CD8-positive, alpha-beta T cell (primary cell): ENCODE measurements at places on chromosomes 12 and 14.

- DNase-seq: no peak
Measured at GRCh38 chr12:124517260-124518050, 50.0 kb downstream of the NCOR2 start.

- DNase-seq: no peak
Measured at GRCh38 chr14:55533960-55534359, 46.0 kb upstream of the KTN1 start.

- DNase-seq: no peak
Measured at GRCh38 chr14:35986219-35986573, 160.1 kb downstream of the BRMS1L start.

DNA sequence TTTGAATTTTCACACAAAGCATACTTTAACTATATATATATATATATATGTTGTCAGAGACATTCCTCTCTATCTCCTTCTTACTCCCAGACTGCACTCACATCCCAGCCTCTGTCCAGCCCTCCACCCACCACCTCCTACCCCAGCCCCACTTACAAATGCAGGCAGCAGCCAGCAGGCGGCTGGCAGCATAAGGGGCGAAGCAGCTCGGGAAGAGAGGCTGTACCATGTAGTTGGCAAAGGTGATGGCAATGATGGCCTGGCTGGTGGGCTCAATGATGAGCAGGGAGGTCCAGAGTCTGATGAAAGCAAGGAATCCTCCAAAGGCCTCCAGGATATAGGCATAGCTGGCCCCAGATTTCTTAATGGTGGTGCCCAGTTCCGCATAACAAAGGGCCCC is 2.5 kb downstream of the SLC7A7 start:
- DNase-seq: no peak

GRCh38 chr14:61202124-61202523 is 79.0 kb downstream of the TMEM30B start:
- no peak for DNase-seq

- no peak for DNase-seq
Measured at GRCh38 chr14:32129124-32129523, 52.0 kb downstream of the ARHGAP5 start.

DNA sequence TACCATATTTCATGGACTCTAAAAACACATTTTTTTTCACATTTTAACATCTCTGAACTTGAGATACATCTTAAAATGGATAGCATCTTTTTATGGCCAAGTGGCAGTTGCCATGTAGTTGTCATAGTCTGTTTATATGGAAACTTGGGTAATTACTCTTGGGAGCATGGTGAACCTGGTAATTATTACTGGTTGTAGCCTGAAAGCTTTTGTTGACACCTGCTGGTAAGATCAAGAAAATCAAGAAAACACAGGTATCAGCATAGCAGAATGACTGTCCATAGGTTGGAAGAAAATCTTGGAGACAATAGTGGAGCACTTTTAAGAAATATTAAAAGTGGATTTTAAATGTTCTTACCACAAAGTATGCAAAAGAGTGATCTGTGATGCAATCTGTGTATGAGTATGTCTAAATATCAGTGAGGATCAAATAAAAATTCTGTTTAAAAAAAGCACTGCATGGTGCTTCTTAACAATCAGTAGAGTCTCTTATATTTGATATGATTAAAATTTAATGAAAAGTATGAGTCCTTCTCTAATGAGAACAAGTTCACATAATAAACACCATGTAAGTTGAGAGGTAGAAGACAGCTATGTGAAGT is 44.2 kb downstream of the TTC8 start:
- DNase-seq: peak; percentile 36

GRCh38 chr12:130490674-130491073 is 153.0 kb downstream of the PIWIL1 start:
- DNase-seq: no peak

GRCh38 chr12:104671409-104672095 is 214.8 kb downstream of the CHST11 start:
- peak; percentile 58 for DNase-seq

GRCh38 chr14:71454513-71455332 is 477.5 kb upstream of the RGS6 start:
- no peak for DNase-seq

DNA sequence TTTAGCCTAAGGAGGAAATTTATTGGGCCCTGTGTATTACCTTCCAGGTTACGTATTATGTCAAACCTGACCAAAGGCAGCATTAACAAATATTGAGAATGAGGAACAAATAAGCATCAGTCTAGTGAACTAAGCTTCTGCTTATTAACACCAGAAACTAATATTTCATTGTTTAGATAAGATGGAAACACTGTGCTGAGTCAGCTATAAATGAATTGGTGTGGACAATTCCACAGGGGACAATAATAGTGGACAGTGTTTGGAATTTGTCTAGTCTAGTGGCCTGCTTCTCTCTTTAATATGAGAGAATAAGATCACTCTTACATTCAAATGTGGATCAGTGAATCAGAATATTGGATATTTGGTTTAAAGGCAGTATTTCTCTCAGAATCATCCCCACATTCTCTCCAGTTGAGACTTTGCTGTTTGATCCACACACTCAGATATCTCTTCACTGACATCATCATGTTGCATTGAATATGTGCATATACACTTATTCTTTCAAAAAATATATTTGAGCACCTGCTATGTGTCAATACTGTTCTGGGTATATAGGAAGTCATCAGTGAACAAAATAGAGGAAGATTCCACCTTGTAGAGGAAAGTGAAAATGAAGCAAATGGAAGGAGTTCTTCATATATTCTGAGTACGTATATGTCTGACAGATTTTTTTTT is 136.3 kb downstream of the DIO2 start:
- no peak for DNase-seq

- DNase-seq: peak; percentile 39
Measured at GRCh38 chr14:92585981-92586937, 72.7 kb downstream of the RIN3 start.

DNA sequence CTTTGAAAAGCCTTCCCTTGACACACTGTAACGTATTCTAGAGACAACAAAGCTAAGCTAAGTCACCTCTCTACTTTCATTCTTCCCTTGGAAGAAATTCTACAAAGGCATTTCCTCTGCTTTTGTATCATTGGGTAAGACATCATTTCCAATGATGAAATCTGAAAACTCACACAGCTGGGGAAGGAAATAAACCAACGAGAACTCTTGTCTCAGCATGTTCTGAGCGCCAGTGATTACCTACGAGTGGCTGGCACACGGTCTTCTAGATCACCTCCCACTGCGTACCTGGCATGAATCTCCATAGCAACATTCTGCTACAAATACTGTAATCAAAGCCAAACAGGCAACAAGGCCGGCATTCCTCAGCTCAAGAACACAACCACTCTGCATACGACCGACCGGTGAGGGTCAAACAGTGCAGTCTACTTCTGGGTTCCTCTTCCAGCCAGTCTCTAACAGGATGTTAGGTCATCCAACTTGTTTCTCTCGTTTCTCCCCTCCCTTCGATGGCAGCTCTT is 7.6 kb downstream of the VPS37B start:
- DNase-seq: peak; percentile 78

- DNase-seq: no peak
Measured at GRCh38 chr12:632102-632696, 31.0 kb downstream of the NINJ2 start.

GRCh38 chr12:56257491-56258067 is 605 bp downstream of the ANKRD52 start:
- no peak for DNase-seq

DNA sequence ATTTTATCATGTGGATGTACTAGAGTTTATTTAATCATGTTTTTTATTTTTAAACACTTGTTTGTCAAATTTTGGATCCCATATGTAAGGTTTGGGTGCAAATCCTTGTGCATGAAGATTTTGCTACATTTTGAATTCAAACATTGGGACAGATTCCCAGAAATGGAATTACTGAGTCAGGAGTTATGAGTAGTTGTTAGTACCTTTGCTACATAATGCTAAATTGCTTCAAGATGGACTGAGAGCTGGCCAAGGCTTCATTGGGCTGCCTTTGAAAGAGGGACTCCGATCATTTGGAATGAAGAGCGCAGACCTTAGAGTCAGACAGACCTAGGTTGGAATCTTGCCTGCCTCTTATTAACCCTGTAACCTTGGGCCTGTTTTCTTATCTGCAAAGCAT is 154.9 kb upstream of the PWP1 start:
- DNase-seq: no peak

GRCh38 chr14:49702725-49703124 is 9.8 kb downstream of the KLHDC1 start:
- no peak for DNase-seq

GRCh38 chr12:14284184-14284722 is 81.2 kb upstream of the ATF7IP start:
- no peak for DNase-seq

GRCh38 chr14:30160608-30161007 is 233.0 kb upstream of the PRKD1 start:
- DNase-seq: no peak

GRCh38 chr12:120651821-120652220 is 11.4 kb downstream of the CABP1 start:
- no peak for DNase-seq

GRCh38 chr12:101772012-101772775 is 32.9 kb upstream of the SYCP3 start:
- no peak for DNase-seq

GRCh38 chr12:8698879-8699278 is 1.1 kb downstream of the RIMKLB start:
- DNase-seq: no peak

DNA sequence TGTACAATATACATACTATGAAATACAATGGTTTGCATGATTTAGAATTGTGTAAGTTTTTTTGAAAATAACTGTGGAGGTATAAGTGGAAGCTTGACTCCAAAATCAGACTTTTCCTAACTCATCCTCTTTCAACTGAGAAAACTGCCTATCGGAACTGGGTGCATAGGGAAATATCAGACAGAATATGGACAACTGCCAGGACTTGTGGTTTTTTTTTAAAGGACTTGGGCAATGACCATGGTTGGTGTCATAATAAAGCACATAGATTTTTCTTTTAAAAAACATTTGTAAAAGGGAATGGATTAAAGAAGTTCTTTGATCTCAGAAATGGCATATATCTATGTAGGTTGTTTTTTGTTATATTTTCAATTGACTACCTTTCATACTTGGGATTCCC is 53.3 kb upstream of the LRRK2 start:
- DNase-seq: no peak

GRCh38 chr12:108822497-108823205 is 34.7 kb downstream of the SSH1 start:
- DNase-seq: no peak

DNA sequence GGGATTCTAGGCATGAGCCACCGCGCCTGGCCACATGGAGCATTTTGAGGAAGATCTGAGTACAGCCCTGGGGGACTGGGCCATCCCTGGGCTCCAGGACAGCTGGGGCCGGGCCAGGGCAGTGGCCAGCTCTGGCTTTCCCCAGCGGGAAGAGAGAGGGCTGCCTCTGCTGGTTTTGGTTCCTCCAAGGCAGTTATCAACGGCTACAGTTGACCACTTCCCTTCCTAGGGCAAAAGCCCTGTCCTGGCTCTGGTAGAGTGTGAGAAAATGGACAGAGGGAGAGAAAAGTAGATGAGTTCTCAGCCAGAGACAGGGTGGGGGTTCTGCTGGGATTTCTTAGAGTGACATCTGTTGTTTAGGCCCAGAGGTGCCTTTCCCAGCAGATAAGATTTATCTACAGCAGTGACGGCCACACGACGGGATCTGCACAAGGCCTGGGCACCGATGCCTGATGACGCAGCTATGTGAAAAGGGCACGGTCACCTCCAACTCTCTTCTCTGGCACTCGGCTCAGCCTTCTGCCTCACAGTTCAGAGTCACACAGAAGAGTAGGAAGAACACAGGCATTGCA is 5.5 kb upstream of the HVCN1 start:
- no peak for DNase-seq

DNA sequence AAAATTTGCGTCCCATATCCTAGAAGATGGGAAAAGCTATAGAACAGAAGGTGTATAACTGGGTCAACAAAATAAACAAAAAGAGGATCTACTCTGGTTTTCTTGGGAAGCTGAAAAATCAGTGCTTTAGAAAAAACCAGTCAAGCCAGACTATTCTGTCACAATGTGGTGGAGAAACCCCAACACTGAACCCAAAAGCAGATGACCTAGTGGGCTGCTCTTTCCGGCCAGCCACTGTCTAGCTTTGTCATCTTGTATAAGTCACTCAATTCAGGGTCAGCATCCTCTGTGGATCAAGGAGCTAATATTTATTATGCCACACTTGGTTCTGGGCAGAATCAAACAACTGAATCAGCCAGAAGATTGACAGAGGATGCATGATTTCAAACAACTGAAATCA is 26.6 kb upstream of the TMCC3 start:
- peak; percentile 25 for DNase-seq

GRCh38 chr14:67666750-67667449 is 7.5 kb downstream of the VTI1B start:
- peak; percentile 26 for DNase-seq

DNA sequence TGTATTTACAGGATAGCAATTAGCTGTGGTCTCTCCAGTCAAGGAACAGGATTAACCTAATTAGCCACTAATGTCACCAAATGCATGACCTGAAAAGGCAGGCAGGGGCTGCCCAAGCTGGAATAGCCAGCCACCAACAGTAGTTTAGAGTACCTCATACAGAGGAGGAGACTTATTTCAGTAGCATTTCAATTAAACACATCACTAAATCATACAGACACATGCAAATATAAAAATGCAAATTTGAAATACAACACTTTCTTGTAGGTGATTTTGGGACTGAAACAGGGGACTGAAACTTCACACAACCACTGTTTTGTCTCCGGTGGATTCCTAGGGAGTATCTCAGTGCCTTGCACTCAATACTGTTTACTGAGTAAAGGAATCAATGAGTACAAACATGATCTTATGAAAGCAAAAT is 636 bp upstream of the IFNG-AS1 start:
- DNase-seq: no peak

GRCh38 chr12:128864516-128865186 is 11.4 kb downstream of the GLT1D1 start:
- no peak for DNase-seq

DNA sequence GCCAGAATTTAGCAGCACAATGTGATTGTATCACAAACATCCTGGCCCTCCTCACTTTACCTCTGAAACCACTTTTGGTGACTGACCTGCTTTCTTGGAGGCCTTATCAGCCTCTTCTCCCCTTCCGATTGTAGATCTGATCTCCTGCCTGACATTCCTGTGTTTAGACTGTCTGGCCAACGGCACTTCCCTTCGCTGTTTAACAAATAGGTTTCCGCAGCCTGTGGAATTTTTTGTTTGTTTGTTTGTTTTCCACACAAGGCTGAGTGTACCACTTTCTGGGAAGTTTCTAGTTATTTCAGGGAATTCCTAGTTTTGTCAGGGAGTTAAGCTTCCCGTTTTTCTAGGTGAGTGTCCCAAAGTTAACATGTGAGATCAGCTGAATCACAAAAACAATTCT is 65.9 kb upstream of the CDKN3 start:
- DNase-seq: no peak
